NCI-H2171 (cell line): ENCODE measurements at places on chromosomes 4 and X.

DNA sequence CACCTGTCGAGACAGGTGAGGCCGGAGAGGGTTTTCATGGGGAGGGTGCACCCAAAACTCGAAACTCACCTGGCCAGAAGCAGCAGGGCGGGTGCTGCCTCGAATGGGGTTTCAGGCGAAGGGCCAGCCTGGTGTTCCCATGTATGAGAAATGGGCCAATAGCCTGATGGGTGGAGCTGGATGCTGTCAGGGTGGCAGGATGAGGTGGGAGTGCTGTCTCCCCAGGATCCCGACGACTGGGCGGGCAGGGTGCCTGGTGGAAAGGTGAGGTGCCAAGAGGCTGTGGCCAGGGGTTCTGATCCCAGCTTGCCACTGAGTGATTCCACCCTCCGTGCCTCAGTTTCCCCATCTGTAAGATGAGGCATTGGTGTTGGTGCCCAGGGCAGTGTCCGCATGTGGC is 16.8 kb upstream of the SH3TC1 start:
- DNase-seq = no peak

GRCh38 chr4:7768736-7769135 is 170.9 kb downstream of the AFAP1 start:
- DNase-seq = no peak

DNA sequence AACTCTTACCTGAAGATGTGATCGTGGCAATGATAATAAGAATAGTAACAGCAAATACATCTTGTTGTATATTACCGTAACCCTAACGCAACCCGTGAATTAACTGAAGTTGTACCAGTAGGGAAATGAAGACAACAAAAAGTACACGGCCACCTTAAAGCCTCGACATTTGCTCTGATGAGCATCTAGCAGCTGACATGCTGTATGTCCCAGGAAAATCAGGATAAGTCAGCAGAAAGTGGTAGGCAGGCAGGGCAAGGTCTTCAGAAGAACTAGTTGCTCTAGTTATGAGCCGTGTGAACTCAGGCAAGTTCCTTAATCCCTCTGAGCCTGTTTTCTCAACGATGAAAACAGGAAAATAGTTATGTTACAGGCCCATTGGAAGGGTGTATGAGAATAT is 7.7 kb upstream of the ASB5 start:
- DNase-seq = no peak

DNA sequence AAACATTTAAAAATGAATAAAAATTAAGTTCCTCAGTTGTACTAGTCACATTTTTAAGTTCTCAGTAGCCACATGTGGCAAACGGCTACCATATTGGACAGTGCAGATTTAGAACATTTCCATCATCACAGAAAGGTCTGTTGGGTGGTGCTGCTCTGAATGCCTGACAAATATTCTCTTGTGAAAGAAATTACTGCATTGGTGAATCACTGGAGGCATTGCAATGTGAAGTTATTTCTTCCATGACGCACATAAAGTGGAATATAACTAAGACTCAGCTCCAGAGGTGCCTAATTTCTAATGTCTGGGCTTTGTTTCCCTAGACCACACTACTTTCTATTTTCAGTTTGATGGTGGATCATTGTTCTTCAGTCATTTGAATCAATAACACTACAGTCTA is 44.9 kb downstream of the CLNK start:
- DNase-seq = no peak

- DNase-seq = no peak
Observed at GRCh38 chr4:62077406-62077805, 877.3 kb downstream of the ADGRL3 start.

DNA sequence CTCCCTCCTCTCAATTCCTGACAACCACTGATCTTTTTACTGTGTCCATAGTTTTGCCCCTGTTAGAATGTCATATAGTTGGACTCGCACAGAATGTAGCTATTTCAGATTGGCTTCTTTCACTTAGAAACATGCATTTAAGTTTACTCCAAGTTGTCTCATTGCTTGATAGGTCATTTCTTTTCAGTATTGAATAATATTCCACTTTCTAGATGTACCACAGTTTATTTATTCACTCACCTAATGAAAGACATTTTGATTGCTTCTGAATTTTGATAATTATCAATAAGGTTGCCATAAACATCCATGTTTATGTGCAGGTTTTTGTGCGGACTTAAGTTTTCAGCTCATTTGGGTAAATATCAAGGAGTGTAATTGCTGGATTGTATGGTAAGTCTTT is 38.5 kb downstream of the SLC9B1 start:
- no peak for DNase-seq

DNA sequence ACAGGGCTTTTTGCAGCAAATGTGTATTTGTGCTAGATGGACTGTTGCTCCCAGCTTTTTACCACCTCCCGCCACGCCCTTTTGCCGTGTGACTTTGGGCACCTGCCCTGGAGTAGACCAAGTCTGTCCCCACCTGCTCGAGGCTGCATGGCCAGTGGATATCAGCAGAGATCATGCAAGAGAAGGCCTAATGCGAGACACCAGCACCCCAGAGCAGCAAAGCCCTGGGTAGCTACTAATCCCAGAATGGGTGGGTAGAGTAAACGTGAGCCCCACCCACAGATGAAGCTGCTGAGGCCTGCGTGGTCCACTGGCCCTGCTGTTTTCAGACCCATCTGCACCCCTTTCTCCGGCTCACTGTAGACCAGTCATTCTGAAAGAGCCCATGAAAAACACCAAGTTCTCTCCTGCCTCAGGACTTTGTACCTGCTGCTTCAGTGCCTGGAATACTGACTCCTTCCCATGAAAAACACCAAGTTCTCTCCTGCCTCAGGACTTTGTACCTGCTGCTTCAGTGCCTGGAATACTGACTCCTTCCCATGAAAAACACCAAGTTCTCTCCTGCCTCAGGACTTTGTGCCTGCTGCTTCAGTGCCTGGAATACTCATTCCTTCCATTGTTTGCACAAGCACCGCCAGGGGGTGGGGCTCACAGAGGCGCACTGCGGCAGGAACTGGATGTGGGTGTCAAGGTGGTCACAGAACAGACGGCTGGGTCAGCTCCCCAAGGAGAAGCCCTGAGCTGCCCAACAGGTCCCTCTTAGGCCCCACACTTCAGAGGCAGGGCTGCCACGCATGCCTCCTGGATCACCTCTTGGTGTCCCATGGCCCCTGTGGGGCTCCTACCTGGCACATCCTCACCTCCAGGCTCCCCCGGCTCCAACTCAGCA is 5.1 kb upstream of the TNIP2 start:
- DNase-seq = no peak

- no peak for DNase-seq
Observed at GRCh38 chr4:151472711-151473110, 63.7 kb downstream of the FHIP1A start.

DNA sequence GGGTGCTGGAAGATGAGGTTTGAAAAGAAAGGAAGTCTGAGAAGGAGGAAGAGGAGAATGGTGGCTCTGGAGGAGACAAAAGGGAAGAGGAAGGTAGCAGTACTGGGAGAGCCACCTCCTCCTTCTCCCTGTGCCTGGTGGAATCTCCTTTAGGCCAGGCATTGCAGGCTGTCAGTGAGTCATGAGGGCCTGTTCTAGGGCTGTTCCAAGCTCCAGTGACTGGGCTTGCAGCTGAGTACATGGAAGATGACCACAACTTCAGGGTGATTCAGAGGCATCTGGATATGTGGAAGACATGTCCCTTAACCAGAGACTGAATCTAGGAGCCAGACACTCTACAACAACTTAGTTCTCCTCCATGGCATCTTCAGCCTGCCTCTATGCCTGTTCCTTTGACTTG is 107.8 kb downstream of the EFNB1 start:
- no peak for DNase-seq

DNA sequence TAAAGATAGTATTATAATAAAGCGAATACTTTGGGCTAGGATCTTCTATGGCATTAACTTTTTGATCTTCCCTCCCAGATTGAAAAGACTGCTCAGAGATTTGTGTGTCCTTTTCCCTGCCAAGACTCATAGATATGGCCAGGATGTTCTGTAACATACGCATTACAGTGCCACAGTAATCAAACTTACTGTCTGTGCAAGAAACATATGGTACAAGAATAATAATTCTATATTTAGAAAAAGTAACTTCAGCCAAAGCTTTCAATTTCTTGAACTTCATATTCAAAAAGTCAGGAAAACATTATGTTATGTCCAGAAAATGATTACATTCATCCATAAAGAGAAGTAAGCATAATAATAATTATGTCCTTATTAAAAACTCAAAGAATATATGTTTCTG is 100.9 kb upstream of the GUCY1A1 start:
- DNase-seq = no peak

DNA sequence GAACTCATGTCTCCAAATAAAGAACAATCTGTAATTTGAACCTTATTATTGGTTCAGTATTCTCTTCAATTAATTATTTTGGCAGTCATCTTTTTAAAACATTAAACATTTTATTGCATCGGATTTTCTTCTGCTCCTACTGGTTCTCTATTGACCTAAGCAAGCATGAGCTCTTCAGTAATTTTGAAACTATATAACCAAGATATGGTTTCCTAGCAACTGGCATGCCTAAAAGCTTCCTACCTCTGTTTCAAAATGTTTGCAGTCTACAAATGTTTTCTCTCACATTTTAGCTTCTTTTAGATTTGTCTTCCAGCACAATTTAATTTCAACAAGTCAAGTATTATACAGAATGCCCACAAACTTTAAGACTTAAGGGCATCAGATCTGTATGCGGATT is 371.3 kb downstream of the GPM6A start:
- no peak for DNase-seq

DNA sequence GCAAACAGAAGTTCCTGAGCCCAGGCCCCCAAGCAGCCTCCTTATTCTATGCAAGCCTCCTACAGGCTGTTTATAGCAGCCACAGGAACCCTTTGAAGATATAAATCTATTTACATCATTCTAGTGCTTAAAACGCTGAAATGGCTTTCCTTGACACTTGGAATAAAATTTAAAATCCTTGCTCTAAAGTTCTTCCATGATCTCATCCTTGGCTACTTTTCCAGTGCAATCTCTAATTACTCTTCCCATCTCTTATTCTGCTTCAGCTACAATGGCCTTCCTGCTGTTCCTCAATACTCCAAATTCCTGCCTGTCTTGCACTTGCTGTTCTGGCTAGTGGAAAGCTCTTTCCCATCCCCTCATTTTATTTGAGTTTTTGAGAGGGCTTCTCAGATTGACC is 634.2 kb upstream of the NR3C2 start:
- no peak for DNase-seq

GRCh38 chrX:70508296-70508911 is 63.8 kb downstream of the DLG3 start:
- no peak for DNase-seq

DNA sequence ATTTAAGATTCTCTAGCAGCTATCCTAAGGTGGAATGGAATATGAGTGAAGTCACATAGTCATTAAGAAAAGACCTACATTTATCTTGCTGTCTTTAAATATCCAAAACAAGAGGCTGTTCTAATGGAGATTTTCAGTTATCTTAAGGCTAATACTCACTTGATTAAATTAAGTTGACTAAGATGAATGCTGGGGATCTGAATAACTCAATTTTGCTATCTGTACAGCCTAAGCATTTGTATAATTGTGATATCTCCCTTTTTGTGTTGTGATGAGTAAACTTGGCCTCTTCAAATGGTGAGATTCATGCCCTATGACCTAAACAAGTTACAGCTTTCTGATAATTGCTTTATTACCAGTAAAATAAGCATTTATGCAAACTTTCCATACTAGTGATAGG is 13.6 kb upstream of the GUCY1A1 start:
- no peak for DNase-seq

GRCh38 chr4:90118527-90119195 is 8.5 kb upstream of the CCSER1 start:
- DNase-seq = no peak

DNA sequence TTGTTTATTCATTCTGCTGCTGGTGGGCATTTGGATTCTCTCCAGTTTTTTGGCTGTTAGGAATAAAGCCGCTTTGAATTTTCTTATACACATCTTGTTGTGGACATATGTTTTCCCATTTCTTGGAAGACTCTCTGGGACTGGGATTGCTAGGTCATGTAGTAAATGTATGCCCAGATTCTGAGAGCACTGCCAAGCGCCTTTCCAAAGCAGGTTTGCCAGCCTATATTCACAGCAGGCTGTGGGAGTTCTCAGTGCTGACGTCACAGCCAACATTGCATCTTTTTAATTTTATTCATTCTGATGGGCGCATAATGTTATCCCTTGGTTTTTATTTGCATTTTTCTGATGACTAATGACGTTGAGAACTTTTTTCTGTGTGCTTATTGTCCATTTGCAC is 24.1 kb downstream of the TMEM271 start:
- no peak for DNase-seq

GRCh38 chr4:183392377-183392776 is 52.1 kb upstream of the CDKN2AIP start:
- no peak for DNase-seq

- no peak for DNase-seq
Observed at GRCh38 chrX:27767387-27767786, 40.4 kb upstream of the MAGEB10 start.

DNA sequence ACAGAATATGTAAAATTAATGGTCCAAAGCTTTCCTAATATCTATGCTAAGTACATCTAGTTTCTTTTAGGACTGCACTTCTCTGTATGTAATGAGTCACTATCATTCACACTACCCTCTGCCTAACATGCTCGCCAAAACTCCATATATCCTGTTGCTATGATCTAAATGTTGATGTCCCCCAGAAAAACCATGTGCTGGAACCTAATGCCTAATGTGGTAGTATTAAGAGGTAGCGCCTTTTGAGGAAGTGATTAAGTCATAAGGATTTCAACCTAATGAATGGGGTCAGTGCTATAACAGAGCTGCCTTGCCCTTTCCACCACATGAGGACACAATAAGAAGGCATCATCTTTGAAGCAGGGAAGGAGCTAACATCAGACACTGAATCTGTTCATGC is 34.9 kb upstream of the NFKB1 start:
- DNase-seq = no peak

DNA sequence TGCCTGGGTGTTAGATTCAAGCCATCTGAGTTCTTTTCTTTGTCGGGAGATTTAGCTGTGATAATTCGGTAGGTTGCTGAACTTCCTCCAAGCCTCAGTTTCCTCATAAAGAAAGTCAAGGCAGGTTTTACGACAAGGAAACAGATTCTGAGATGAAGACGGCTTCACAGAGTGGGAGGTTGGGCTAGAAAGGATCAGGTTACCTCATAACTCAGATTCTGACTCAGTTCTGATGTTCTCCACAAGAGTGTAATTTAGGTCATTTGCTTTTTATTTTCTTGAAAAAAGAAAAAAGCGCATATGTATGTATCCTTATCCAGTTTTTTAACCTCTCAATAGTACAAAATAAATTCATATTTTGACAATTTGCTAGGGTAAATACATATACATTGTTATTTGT is 47.2 kb upstream of the ELOVL6 start:
- DNase-seq = no peak

- no peak for DNase-seq
Observed at GRCh38 chr4:110058677-110059076, 139.7 kb downstream of the ELOVL6 start.
